ENCODE measurements at places on chromosomes 2 and 18. TPM values are rescaled to one million over a fixed set of nuclear protein-coding genes. Genes with fewer than 3 reads are reported as not detected.

CEBPZOS gene
- total RNA-seq, result 13.6 TPM

REEP1 gene
- 0.93 TPM for total RNA-seq

HOXD12 gene
- total RNA-seq, result not detected

GREB1L gene
- total RNA-seq, result 251 TPM

FTCDNL1 gene
- total RNA-seq, result 2.7 TPM

KANSL1L gene
- total RNA-seq, result 51.8 TPM

KATNAL2 gene
- total RNA-seq, result 39.9 TPM

PTPN18 gene
- total RNA-seq, result 4.0 TPM

ABCG8 gene
- total RNA-seq, result not detected

KIAA2012 gene
- total RNA-seq, result not detected

L3MBTL4 gene
- 0.34 TPM for total RNA-seq

C2orf15 gene
- total RNA-seq, result 5.6 TPM

PLCD4 gene
- total RNA-seq, result 1.1 TPM

STON1 gene
- total RNA-seq, result 36.7 TPM

DNA sequence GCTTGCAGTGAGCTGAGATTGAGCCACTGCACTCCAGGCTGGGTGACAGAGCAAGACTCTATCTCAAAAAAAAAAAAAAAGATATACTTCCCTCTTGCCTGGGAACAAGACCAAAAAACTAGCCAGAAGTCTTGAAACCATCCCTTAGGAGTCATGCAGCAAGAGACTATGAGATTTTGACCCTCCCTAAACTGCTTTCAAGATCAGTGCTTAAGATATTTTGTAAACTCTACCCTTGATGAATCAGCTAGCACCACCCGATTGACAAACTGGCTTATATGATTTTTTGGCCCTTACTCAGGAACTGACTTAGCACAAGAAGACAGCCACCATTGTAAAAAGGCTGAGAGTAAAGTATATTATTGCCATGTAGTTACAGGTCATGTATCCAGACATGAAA lies 3.8 kb downstream of the SULT1C3 start:
- DNase-seq, result no peak

GRCh38 chr2:23323917-23324680 lies 60.9 kb upstream of the KLHL29 start:
- no peak for DNase-seq

DNA sequence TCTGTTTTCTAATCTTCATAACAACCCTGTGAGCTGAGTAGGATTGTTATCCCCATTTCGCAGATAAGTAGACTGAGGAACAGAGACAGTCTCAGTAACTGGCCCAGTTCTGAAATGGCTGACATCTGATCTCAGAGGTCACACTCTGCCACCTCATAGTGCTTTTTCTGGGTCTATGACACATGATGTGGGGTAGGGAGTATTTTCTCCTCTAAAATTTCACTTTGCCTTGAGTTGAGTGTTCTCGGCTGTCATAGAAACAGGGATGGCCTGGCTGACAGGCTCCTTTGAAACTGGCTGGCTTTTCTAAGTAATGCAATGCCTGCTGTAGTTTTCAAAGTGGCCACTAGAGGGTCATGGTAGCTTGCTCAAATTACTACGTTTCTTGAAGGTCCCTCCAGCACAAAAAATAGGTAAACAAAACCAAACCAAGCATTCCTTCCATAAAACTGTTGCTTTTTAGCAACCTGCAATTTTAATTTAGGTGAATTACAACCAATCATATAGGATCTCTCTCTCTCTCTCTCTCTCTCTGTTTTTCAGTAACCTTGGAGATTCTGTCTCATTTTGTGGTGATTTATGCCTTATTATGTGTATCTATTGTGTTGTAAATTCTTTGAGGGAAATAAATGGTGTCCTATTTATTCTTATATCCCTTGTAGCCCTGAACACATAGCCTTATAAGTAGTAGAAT lies 84.2 kb upstream of the TTN start:
- peak; percentile 86 for DNase-seq

DNA sequence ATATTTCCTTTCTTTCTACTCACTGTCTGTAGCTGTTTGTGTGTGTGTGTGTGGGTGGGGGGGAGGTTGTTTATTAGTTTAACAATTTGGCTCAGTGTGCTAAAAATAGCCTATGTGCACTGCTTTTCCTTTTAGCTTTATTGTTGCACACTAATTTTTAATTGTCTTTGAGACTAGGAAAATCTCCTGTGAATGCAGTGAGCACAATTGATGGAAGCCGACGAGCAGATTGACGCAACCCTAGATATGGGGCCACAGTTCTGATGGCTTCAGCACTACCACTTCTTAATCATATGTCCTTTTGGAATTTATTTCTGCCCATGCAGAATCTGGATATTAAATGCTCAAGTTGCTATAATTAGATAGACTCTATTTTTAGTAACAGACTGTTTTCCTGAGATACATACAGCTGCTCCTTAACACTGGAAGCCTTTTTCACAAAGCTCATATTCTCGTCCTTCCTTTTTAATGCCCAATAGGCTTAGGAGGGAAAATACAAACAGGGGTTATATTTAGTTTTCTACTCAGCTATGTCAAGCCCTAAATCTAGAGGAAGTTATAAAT lies 109.1 kb downstream of the IRS1 start:
- DNase-seq, result no peak

- DNase-seq, result no peak
Measured at GRCh38 chr18:75829091-75829490, 401.6 kb upstream of the SMIM21 start.

- no peak for DNase-seq
Measured at GRCh38 chr2:239309398-239310245, 91.2 kb downstream of the HDAC4 start.

- no peak for DNase-seq
Measured at GRCh38 chr2:195319112-195319460, 337.9 kb upstream of the SLC39A10 start.

- no peak for DNase-seq
Measured at GRCh38 chr2:171018522-171018921, 89.5 kb downstream of the GORASP2 start.

DNA sequence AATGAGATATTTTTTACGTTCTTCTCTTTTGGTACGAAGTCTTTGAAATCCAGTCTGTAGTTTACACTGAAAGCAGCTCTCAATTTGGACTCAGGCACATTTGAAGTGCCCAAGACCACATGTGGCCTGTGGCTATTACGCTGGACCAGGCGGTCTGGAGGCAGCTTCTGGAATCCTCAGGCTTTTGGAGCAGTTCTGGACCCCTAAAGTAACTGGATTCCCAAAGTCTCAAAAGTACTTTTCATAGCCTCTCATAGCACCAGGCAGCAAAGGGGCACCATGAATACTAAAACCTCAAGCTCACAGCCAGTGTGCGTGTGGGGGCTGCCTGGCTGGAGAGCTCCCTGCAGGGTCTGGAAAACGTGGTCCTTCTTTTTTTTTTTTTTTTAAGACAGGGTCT lies 119.0 kb downstream of the SMAD7 start:
- DNase-seq, result no peak

DNA sequence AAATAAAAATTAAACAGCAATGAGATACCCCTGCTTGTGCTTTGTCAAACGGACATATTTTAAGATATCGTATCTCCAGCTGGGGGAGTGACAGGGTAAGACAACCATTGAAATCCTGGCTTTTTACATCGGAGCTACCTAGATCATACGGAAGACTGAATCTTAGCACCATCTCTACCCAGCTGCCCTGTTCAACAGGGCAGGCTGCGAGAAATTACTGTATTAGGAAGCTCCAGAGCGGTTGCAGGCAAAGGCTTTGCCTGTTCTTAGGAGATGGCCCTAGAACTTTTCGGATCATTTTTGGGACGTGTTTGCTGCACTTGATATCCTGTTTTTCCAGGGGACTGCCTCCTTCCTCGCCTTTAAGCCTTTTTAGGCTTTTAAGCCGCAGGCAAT lies 2.0 kb upstream of the PRKCE start:
- DNase-seq, result peak; percentile 31

- no peak for DNase-seq
Measured at GRCh38 chr2:31312898-31313297, 78.9 kb downstream of the EHD3 start.

DNA sequence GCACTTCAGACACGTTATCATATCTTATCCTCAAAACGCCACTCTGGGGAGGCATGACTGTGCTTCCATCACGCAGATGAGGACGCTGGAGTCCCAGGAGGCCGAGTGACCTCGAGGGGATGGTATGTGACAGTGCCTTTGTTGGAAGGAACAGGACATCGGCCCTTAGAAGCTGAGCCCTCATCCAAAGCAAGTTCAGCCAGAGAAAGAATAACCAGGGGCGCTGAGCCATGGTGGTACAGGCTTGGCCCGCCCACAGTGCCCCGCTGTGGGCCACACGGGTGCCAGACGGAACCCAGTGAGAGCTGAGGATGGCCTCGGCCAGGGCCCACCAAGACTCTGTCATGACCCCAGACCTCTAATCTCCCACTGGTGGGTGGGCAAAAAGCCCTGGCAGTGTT lies 31.3 kb downstream of the HS1BP3 start:
- DNase-seq, result no peak

GRCh38 chr2:64919261-64919660 lies 69.9 kb upstream of the SLC1A4 start:
- no peak for DNase-seq

- no peak for DNase-seq
Measured at GRCh38 chr2:65701191-65701590, 268.8 kb upstream of the SPRED2 start.

DNA sequence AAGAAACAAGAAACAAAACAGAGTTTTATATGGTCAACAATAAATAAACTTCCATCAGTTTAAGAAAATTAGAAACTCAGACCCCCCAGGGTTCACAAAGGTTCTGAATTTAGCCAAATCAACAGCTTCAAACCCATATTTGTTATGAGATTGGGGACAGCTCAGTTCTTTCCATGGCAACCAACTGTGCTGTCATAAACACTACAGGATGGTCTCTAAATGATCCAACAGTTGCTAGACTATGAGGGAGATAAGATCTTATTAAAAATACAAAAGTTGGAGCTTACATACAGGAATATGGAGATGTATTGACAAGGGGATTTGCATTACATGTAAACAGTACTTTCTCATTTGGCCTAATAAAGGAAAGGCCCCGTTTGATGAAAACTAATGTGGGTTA lies 154.6 kb upstream of the CTAGE1 start:
- no peak for DNase-seq

DNA sequence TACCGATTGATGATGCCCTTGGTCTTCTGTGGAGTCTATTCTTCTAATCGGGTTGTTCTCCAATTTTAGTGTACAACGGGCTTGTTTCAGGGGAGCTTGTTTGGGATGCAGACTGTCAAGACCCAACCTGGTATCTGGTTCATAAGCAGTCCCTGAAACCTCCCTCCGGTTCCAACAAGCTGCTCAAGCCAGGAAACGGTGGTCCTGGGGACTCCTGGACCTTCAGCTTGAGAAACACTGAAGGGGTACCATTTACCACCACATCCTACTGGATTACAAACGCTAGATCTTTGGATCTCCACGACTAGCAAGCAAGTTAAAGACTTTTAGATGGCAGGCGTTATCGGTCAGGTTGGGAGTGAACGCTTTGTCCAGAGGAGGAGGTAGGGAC lies 2.0 kb downstream of the BCL2 start:
- no peak for DNase-seq

- peak; percentile 46 for DNase-seq
Measured at GRCh38 chr2:232999354-232999753, 13.7 kb downstream of the NGEF start.

GRCh38 chr2:235954888-235955480 lies 213.2 kb downstream of the GBX2 start:
- DNase-seq, result no peak

- DNase-seq, result no peak
Measured at GRCh38 chr2:201128933-201129505, 13.1 kb downstream of the CFLAR start.

DNA sequence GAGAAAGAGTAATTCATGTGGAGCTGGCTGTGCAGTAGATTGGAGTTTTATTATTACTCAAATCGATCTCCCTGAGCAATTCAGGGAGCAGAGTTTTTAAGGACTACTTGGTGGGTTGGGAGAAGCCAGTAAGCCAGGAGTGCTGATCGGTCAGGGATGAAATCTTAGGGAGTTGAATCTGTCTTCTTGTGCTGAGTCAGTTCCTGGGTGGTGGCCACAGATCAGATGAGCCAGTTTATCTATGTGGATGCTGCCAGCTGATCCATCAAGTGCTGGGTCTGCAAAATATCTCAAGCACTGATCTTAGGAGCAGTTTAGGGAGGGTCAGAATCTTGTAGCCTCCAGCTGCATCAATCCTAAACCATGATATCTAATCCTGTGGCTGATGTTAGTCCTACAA lies 17.0 kb upstream of the UGT1A8 start:
- DNase-seq, result no peak

- no peak for DNase-seq
Measured at GRCh38 chr18:64332835-64333234, 183.9 kb upstream of the LINC00305 start.
